GF-D8 (cell line): ENCODE measurements at places on chromosomes 6 and 20.

DNA sequence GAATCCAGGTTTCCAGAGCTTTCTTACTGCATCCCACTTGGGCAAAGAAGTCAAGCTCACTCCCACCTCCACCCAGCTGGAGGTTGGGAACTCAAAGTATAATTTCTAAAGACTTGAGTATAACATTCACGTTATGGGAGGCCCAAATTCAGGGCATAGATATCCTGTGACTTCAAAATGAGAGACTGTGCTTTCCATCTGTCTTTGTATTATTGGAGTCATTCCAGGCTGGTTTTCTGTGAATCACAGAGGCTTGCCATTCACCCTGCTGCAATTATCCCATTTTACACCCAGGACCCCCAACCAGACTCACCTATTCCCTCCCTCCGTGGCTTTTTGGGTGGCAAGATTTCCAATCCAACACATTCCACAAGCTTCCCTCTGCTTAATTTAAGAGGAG, 19.3 kb upstream of the SRC start:
- DNase-seq, result no peak

DNA sequence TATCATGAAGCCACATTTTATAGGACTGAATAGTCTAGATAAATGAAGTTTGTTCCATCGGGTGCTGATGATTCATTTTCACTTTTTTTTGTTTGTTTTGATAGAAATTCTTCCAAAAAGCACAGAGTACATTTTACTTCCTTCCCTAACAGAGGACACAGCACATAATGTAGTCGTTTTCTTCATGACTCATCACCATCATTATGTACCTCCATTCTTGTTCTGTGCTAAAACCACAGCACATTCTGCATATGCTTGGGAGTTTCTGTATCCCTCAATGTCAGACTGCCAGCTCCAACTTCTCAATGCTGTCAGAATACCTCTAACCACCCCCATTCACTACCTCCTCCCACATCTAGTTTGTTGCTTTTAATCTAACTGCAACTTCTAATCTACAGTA, 1004.9 kb upstream of the ADGRB3 start:
- no peak for DNase-seq

GRCh38 chr6:96811136-96811535, 26.1 kb downstream of the GPR63 start:
- no peak for DNase-seq

DNA sequence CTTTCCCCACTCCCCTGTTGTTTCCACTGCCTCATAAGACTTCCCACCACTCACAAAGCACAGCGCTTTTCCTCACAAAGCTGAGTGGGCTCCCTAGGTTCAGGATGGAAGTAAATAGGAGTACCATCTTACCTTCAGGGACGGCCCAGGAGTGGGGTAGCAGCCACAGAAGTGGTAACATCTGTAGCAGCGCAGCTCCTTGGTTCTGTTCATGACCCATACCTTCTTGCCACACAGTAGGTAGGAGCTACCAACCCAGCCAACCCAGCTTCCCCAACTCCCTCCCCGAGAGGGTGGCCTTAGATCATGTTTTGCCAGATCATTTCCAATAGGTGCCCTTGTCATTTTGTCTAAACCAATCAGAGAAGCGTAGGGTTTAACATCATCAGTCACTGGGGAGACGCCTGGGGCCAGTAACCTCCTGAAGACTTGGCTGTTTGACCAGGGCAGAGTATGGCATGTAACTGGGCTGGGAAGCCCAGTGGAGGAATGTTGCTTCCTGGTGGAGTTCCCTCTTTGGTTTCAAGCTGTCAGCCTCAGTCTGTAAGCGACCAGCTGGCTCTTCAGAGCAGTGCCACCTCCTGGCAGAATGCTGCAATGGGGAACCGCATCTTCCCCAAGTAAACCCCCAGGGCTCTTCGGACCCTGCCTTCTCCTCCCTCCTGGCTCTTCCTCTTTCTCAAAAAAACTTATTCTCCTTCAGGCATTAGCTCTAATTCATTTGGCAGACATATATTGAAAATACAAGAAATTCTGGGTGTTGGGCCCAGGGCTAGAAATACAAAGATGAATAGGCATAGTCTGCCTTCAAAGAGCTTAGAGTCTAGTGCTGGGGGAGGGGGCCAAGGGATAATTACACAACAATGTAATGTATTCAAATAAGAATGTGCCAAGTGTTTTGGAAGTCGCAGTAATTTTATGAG, at the start of gene HLA-DMA:
HLA-DMA (minus strand) TSS at position 281 of the 923 bp plus-strand sequence; CDS start at position 220, 61 bp downstream.
- DNase-seq, result peak; percentile 76

GRCh38 chr6:143136647-143137046, 76.0 kb downstream of the AIG1 start:
- DNase-seq, result no peak

- DNase-seq, result no peak
These were observed 86.7 kb downstream of the HMGCLL1 start for GRCh38 chr6:55492259-55492658.

GRCh38 chr6:132479131-132479530, 33.8 kb downstream of the STX7 start:
- no peak for DNase-seq

- DNase-seq, result no peak
These were observed 190.4 kb downstream of the DOK5 start for GRCh38 chr20:54665812-54666211.

DNA sequence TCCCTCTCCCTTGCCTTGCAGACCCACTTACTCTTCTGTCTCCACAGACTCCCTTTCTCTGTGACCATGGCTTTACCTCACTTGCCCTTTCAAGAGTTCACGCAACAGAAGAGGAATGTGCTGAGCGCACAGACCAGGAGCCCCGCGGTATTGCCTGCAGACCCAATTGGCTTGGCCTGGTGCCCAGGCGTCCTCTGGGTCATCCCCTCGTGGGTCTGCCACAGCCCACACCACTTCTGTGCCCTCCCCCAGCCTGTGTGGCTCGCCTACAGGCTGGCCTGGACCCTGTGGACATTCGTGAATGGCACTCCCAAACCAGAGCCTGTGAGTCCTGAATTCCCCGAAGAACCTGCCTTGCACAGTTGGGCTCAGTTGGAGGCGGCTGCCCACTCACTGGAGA, 15.3 kb upstream of the NINL start:
- DNase-seq, result no peak

DNA sequence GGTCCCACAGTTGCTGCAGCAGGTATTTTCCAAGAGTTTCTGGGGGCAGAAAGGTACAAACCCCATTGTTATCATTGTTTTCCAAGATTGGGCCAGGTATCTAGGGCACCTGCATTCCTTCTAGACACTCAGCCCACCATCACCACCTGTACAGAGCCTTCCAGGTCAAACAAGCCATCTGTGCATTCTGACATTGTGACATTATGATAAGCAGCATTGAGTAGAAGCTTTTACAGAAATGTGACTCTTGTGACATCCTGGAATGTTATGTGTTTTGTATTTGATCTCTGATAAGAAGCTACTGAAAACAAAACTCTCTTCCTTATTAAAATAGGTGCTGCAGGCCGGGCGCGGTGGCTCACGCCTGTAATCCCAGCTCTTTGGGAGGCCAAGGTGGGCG, 128.1 kb upstream of the CCN2 start:
- no peak for DNase-seq

- peak; percentile 43 for DNase-seq
These were observed at the start of gene CENPB for GRCh38 chr20:3786665-3787323. CENPB (minus strand) TSS chr20:3786740; CDS start chr20:3786483, 257 bp downstream.

- DNase-seq, result no peak
These were observed 52.2 kb downstream of the TPBG start for GRCh38 chr6:82415820-82416219.

DNA sequence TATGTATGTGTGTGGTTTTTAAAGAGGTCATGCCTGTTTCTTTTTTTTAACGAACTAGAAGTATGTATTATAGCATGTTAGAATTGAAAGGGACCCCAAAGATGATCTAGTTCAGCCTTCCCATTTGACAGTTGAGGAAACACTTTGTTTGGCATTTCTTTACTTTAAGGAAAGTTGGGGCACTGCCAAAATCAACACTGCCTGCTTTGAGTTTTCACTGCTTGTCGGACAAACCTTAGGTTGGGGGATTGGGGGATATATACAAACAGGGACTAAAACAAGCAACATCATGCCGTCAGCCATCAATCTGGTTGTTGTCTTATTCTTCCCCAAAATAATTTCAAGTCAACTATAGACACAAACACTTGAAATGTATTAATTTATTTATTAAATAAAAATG, 14.1 kb upstream of the CALHM6 start:
- DNase-seq, result no peak

GRCh38 chr6:75458895-75459294, 34.7 kb downstream of the FILIP1 start:
- DNase-seq, result no peak
